Amniotic stem cell (primary cell): ENCODE measurements at places on chromosomes 1 and 21.
A peak's percentile ranks its signal among the peaks of the same experiment; 100 is the strongest.

GRCh38 chr1:33133478-33134105 is 48.3 kb downstream of the TRIM62 start:
- no peak for DNase-seq

DNA sequence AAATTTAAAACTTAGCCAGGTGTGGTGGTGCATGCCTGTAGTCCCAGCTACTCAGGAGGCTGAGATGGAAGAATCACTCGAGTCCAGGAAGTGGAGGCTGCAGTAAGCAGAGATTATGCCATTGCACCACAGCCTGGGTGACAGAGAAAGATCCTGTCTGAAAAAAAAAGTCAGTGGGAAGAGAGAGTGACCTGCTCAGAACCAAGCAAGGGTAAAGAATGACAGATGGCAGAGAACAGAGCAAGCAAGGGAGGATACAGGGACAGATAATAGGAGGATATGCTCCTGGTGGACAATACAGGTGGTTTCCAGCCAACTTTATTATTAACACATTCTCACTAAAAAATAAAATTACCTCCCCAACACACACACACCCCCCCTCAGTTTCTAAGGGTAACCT is 4.6 kb upstream of the TMEM51 start:
- no peak for DNase-seq

DNA sequence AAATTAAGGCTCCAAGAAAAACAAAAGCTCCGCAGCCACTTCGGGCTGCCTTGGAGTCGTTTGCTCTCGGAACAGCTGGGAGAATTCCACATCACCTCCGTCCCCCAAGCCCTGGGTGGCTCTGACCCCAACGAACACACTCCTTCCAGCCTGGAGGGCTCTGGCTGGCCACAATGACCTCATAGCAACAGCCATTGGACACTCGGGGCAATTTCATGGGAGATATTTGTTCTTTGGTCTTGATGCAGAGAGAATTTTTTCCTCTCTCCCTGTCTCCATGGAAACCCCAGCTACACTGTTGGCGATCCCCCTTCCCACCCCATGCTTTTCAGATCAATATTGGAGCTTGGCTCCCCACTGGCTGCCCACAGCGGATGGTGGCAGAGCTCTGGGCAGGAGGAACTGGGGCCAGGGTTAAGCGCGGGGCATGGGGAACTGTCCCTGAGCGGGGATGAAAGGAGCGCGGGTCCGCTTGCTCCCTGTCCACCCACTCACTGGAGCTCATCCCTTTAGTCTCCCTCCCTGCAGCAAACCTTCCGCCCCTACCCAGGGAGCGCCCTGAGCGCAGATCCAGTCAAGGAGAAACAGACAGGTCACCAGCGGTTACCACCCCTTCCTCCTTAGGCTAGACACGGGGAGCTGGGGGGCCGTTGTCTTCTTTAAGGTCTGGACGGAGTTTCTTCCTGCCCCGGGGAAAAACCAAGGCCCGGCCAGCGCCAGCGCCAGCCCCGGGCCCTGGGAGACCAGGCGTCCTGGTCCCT is 1.2 kb downstream of the WNT4 start:
- no peak for DNase-seq

DNA sequence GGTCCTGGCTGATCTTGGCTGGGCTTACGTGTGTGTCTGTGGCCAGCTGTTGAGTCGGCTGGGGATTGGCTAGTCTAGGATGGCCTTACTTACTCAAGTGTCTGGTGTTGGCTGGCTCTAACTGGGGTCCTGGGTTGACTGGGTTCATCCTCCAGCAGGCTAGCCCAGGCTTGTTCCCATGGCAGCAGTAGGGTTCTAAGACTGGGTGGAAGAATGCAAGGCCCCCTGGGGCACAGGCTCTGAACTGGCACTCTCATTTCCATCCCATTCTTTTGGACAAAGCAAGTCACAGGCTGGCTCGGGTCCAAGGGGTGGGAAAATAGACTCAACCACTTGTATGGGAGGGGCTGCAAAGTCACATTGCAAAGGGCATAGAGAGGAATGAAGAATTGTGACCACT is 7.9 kb upstream of the OPRD1 start:
- DNase-seq: no peak

GRCh38 chr1:225670806-225671733 is 18.1 kb upstream of the ENAH start:
- DNase-seq: no peak

DNA sequence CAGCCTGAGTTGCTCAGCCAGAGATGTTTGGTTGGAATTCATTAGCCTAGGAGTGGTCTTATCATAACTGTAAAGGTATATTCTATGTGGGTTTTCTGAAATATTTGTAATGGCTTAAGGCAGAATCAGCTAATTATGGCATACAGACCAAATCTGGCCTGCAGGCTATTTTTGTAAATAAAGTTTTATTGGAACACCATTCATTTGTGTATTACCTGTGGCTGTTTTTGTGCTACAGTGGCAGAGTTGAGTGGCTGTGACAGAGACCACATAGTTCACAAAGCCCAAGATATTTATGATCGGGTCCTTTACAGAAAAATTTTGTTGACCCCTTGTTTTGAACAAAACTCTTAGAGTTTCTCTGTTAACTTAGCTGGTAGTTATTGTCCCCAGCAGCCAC is 7.4 kb upstream of the DDOST start:
- DNase-seq: no peak

DNA sequence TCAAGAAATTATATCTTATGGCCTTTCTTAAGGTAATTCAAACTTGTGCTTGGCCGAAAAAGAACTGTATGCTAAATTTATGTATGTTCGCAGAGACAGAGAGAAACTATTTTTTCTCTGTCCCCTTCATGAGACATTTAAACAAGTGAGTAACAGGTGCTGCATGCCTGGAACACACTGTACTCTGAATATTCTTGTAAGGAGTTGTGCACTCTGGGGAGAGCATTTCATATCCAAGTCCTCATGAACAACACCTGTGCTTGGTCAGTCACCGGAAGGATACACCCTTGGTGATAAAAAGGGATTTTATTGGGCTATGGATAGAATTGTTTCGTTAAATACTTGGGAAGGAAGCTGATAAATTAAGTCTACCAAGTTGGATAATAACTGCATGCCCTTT is 220.8 kb upstream of the NRIP1 start:
- DNase-seq: no peak

DNA sequence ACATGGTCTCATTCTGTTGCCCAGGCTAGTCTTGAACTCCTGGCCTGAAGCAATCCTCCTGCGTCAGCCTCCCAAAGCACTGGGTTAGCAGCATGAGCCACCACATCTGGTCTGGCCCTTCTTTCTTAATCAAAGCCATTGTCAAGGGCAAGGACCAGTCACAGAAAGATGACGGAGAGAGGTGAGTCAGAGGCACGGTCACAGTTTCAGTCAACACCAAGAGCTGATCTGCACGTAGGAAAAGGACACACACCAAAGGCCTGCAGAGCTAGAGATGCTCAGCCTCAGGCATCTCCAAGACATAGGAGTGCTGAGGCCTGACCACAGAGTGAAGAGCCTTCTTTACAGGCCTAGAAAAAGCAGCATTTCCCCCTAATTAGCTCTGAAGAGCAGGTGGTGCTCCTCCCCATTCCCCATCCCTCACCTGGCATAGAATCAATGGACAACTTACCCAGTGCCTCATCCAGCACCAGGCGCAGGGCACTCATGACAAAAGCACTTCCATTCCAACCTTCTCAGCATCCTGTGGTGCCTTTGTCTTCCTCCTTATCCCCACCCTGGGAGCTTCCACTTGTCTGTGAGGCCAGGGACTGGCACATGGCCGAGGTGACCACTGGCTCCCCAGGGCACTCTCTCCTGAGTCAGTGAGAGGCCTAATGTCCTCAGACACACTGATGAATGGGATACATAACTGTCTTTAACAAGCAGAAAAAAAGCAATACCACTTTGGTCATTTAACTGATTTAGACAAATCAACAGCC is 139.8 kb downstream of the AJAP1 start:
- no peak for DNase-seq

GRCh38 chr1:94737124-94737998 is 82.8 kb upstream of the SLC44A3 start:
- DNase-seq: no peak

DNA sequence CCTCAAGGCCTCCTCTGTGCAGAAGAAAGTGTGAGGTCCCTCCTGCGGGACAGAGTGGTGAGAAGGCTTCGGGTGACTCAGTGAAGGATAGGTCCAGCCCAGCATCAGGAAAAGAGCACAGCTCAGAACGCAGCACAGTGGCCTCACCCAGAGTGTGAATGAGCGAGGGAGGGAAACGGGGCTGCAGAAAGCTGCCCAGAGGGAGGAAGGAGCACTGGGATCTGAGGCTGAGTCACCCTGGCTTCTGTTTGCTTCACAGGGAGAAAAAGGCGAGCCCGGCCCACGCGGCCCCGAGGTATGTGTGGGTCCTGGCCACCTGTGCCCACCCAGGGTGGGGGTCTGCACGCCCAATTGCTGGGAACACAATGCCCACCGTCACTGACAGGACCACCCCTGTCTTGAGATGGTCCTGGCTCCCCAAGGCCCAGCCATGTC is 24.3 kb downstream of the COL6A2 start:
- no peak for DNase-seq

DNA sequence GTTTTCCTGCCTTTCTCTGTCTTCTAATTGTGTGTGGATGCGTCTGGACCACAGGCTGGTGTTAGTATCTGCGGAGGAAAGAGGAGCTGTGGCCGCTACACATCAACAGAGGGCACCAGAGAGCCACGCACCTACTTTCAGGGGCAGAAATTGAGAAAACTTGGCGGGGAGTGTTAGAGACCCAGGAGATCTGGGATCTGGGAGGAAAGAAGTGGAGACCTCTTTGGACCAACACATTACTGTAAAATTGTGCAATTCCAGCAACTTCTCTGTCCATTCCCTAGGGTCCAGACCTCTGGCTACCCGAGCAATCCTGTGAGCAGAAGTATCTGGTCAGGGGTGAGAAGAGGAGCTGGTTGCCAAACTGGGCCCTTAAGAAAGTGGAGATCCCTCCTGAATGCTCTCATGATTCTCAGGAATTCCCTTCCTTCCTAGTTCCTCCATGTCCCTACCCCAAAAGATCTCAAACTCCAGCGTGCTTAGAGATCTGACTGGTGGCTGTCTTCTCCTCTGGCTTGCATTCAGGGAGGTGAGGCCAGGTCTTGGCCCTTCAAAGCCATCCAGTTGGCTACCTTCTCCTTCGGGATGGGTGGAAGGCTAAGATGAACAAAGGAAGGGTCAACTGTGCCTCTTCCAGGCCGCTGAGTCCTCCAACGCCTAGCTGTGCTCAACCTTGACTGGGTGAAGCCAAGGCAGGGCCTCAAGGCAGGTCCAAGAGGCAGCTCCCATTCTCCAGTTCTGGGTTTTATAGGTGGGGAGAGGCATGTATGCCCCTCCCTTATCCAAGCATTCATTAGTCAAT is 1.2 kb upstream of the KIRREL1 start:
- peak; percentile 68 for DNase-seq

- DNase-seq: no peak
Measured at GRCh38 chr1:42186152-42186551, 21.6 kb upstream of the GUCA2A start.

DNA sequence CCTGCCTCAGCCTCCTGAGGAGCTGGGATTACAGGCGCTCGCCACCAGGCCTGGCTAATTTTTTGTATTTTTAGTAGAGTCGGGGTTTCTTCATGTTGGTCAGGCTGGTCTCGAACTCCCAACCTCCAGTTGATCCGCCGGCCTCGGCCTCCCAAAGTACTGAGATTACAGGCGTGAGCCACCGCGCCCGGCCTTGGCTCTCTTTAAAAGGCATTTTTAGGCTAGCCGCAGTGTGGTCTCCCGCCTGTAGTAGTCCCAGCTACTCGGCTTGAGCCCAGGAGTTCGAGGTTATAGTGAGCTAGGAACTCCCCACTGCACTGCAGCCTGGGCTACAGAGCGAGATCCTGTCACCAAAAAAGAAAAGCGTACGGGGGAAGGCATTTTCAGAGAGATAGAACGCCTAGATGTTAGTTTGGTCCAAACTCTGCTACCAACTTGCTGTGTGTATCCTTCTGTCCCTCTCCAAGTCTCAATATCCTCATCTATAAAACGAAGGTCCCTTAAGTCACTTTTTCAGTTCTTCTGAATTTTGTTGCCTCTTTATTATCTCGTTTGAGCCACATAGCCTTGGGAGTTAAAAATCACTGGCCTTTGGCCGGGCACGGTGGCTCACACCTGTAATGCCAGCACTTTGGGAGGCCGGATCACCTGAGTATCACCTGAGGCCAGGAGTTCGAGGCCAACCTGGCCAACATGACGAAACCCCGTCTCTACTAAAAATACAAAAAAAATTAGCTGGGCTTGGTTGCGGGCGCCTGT is 734 bp downstream of the MED18 start:
- no peak for DNase-seq

DNA sequence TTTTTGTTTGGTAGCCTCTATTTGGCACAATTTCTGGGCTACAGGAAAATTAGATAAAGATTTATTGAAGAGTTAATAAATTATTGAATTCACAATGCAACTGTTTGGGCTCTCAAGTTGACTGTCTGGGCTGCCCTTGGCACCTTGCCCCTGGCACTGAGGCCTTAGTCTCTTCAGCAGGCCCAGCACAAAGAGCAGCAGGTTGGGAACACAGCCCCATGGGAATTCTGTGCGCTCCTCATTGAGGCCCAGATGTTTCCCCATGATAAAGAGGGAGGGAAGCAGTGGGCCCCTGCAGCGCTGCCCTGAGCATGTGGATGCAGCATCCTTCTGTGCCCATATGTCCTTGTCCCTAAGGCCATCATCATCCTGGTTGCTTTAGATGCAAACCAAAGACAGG is 2.9 kb downstream of the CRNN start:
- DNase-seq: no peak

- DNase-seq: no peak
Measured at GRCh38 chr1:115281143-115281542, 56.9 kb downstream of the NGF start.
